ENCODE measurements at places on chromosomes 13 and 19.

DNA sequence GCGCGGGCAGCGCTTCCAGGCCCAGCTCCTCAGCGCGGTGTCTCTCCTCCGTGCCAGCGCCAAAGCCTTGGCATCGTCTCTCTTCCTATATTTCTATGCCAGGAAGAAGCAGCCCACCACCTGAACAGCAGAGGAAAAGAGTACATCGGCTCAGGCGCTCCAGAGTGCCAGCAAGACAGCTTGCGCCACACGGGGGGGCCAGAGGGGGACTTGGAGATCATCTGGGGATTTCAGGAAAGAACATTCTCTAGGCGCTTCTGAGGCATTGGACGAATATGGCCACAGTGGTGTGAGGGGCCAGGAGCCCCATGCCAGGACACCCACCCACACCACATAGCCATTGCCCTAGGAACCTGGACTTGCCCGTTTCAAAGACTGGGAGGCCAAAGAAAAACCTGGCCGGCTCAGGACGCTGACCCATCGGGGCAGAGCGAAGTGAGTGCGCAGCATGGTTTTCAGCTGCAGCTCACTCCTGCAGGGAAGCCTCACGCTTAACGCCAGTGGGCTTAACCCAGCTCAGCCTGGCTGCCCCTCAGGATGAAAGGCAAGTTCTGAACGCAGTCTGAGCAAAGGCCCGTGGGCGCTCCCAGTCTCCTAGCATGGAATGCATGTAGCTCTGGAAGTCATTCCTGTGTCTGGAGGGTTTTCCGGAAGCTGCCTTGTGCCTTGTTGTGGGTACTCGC, 62.1 kb downstream of the GGACT start:
- no peak for DNase-seq

DNA sequence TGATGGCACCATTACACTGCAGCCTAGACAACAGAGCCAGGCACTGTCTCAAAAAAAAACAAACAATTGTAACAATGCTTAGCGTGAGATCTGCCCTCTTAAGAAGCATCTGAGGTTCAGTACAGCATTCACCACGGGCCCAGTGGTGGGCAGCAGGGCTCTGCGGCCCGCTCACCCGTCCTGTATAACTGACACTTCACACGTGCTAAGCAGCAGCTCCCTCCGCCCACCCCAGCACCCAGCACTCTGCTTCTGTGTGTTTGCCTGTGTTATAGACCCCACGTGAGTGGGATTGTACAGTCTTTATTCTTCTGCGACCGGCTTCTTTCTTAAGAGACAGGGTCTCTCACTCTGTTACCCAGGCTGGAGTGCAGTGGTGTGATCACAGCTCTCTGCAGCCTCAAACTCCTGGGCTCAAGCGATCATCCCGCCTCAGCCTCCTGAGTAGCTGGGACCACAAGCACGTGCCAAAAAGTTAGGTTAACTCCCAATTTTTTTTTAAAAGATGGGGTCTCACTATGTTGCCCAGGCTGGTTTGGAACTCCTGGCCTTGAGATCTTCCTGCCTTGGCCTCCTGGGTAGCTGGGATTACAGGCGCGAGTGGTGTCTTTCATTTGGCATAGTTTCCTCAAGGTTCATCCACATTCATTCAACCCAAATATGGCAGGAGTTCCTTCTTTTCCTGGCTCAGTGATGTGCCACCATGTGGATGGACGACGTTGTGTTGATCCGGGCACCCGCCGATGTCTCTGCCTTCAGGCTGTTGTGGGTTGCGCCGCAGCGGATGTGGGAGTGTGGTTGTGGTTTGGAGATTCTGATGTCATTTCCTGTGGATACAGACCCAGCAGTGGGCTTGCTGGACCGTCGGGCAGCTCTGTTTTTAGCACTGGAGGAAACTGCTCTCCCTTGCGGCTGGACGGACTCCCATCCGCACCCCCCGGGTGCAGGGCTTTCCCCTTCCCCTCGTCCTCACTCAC, 170.0 kb downstream of the KDM4B start:
- DNase-seq = peak; percentile 21

DNA sequence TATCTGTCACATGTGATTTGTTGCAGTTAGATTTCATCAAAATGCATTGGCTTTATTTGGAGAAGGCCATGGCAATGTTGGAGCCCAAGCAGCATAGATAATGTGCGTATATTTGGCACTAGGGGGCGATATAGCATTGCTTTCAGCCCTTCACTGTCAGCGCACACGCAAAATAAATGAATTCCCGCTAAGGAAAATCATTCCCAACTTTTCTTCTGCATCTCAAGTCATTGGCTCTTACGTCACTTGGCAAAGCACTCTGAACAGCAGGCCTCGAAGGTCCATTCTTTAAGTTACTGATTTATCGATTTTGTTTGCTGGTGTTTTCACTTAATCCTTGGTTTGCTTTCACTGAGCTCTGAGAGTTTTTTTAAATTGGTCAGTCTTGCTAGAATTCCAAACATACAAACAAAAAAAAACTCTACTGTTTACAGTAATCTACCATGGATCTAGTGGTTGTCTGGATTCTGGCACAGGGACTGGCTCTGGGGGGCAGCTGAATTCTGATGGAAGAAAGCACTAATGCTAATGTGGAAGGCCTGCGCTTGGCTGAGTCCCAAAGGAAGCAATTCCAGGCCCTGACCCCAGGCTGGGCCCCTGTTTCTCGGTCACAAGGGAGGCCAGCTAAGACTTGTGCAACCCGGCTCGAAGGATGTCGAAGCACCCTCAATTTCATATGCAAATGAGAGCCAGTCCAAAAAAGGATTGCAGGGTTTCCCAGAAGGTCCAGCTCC, 97.7 kb upstream of the IPO5 start:
- no peak for DNase-seq

DNA sequence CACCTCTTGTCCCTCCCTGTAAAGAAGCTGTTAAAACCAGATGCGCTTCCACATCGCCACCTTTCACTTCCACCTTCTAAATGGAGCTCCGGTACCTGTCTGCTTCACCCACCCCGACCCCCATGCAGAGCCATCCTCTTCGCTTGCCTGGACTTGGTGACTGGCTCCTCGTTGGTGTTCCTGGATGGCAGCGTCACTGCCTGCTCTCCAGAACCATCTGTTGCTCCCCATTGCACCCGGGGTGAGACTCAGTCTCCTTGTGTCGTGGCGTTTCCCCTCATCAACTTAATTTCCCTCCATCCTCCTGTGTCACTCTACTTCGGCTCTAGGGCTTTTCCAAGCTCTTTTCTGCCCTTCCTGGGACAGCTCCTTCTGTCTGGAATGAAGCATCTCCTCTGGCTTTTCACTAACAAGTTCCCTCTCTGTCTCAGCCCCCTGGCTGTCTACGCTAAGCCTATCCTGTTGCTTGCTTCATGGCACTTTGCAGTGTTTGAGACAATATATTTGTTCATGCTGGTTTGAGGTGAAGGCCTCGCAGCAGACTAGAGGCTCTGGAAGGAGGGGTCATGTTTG, 10.3 kb downstream of the CEBPG start:
- no peak for DNase-seq

DNA sequence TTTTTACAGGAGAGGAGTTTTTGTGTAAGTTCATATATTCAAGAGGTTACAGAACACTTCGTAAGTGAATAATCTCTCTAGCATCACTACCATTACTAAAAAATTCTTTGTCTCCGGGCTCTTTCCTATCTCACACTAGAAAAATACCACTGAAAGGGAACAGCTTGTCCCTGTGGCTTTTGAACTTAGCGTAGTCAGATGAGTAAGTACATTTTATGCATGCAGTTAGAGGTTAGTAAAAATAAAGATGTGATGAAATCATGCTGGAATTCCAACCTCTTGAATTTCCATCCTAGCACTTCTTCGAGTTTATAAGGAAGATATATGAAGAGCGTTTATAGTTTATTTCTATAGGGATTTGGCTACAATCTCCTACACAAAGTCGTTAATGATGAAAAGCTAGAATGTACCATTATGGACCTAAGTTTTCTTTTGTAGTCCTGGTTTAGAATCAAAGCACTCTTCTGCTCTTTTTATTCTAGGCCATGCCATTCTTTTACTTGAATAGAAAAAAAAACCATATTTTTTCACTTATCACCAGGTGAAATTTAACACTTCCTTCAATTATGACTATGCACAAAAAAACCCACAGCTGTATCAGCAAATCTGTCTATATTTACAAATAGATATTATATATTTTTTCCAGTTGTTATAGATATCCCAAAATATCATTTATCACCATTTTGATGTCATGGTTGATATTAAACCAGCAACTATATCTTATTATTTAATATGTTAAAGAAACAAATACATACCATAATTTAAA, 139.9 kb upstream of the PCDH9 start:
- no peak for DNase-seq

- no peak for DNase-seq
Observed at GRCh38 chr13:107531816-107532215, 683.5 kb downstream of the LIG4 start.

Measured in activated naive CD4-positive, alpha-beta T cell (primary cell).